ENCODE measurements at places on chromosomes 2 and 18.

DNA sequence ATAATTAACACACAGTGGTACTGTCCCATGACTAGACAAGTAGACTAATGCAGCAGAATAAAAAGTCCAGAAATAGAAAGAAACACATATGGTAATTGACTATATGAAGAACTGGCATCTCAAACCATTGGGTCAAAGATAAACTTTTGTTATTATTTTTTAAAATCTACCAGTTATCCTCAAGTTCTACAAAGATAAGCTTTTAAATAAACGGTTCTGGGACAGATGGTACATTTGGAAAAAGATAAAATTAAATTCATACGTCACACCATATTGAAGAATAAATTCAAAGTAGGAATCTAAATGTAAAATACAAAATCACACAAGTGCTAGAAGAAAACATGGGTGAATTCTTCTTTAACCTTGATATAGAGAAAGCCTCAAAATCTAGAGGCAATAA, 37.6 kb upstream of the PLEKHM3 start:
- DNase-seq, result no peak

GRCh38 chr2:46460241-46460921, 19.0 kb upstream of the TMEM247 start:
- DNase-seq, result no peak

GRCh38 chr2:121237336-121237979, 47.5 kb downstream of the TFCP2L1 start:
- no peak for DNase-seq

DNA sequence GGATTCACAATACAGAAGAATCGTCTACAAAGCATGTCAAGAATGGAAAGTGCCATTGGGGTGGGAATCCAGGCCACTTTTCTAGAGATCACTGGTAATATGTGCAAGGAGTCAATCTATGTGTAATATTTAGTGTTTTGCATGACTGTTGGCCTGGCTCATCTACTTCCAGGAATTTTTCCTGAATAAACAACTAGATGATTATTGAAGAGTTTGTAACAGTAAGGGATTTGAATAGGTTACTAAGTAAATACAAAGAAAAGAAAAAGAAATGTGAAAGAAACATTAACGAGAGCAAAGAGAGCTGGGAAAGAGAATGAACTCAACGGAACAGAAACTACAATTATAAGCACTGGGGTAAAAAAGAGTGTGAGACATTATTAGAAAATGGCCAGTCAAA, 406.0 kb downstream of the TGIF1 start:
- no peak for DNase-seq

GRCh38 chr2:27155069-27155520, 6.3 kb downstream of the TCF23 start:
- no peak for DNase-seq
